Cortex of kidney (tissue), 1 donor: ENCODE measurements at places on chromosomes 1 and 21.

GRCh38 chr1:119870917-119871596 lies 25.3 kb downstream of the ADAM30 start:
- no peak for DNase-seq

GRCh38 chr1:68174738-68175113 lies 57.6 kb downstream of the WLS start:
- no peak for DNase-seq

- no peak for DNase-seq
Measured at GRCh38 chr1:174022976-174023277, 770 bp upstream of the RC3H1 start.

- DNase-seq = no peak
Measured at GRCh38 chr1:99472893-99473292, 173.0 kb upstream of the PALMD start.

DNA sequence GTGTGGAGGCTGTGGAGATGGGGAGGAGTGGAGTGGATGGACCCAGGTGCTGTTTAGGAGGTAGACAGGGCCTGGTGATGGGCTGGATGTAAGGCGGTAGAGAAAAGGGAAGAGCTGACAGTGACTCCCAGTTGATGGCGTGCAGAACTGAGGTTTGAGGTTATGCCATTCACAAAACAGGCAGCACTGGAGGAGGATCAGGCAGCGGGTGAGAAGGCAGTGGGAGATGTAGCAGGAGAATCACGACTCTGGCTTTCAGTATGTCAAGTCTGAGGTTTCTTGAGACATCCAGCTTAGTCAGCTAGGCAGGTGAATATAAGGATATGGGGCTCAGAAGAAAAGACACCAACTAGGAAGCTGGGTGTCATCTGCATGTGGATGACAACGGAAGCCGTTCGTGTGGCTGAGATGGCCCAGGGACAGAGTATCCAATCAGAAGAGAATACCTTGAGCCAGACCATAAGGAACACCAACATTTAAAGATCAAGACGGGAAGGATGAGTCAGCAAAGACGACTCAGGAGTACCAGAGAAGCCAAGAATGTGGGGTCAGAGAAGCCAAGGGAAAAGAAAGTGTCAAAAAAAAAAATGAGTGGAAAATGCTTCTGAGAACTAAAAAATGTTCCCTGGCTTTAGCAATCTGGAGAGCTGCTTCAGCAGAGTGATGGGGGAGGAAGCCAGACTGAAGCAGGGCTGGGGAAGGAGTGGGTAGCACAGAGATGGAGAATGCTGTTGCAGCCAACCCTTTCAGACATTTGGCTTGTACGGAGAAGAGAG lies 15.2 kb downstream of the LRRN2 start:
- DNase-seq = no peak

DNA sequence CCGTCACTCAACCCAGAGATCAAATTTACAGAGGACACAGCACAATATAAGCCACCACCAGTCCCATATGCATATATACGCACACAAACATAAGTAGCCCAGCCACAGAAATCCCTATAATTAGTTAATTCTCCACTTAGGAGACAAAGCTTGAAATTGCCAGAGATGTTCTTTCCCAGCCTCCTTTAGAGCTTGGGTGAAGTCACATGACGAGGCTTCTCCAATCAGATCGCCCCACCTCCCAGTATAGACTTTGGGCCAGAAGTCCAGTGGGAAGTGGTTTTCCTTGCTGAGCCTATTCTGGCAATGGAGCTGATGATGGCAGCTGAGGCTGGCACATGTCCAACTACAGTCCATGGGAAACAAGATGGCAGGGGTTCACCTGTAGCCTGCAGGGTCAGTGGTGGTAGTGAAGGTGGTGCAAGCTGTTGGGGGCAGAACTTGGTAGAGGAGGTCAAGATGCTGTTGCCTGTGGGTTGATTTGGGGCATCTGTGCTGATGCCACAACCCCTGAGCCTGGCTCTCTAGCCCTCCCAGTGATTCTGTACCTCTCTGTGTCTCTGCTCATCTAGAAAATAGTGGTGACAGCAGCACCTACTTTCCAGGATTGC lies 535.9 kb downstream of the MATN1 start:
- DNase-seq = no peak

DNA sequence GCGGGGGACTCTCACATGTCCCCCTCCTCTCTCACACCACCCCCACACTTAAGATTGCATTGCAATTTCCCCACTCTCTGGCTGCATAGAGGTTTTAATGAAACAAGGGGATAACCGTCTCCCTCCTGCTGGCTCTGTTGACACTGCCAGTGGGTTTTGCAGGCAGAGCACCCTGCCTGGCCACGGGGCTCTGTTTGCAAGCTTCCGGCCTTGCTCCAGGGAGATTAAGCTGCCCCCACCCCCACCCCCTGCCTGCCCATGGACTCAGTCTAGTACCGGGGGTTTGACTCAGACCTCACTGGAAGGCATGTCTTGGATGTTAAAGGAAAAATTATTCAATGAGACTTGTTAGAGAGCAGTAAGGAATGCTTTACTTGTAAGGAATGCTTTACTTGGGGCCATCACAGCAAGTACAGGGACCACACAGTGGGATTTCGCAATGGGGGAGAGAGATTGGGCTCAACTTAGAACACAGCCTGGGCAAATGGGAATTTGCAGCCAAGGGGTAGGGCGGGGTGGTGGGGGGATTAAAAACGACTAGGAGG lies 101.0 kb downstream of the AJAP1 start:
- DNase-seq = no peak

GRCh38 chr1:117591252-117591651 lies 14.6 kb upstream of the TENT5C start:
- DNase-seq = no peak

DNA sequence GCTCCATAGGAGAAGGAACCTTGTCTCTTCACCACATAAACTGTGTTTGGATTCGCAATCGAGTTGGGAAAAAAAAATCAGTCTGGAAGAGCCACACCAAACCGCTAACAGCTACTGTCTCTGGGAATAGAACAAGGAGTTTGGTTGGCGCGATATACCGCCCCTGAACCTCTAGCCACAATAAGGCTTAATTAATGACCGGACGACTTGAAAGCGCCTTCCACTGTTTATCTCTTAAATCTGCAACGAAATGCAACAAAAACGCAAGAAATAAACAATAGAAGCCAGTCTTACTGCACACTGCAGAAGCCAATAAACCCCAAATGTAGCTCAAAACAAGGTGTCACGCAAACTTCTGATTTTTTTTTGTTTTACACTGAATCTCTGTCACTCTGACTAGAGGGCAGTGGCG lies 10.9 kb downstream of the BTBD19 start:
- no peak for DNase-seq

GRCh38 chr1:223016890-223017289 lies 126.2 kb downstream of the TLR5 start:
- DNase-seq = no peak
